ENCODE measurements at places on chromosomes 6 and 20. TPM values are rescaled to one million over a fixed set of nuclear protein-coding genes. Genes with fewer than 3 reads are reported as not detected.
A peak's percentile ranks its signal among the peaks of the same experiment; 100 is the strongest.

Gene SMIM28
- not detected for total RNA-seq

Gene SGK2
- total RNA-seq = 0.32 TPM

Gene GTSF1L
- total RNA-seq = not detected

Gene MAVS
- 25.6 TPM for total RNA-seq

Gene ARHGAP40
- not detected for total RNA-seq

Gene BPIFA1
- total RNA-seq = not detected

Gene CCDC170
- not detected for total RNA-seq

Gene CD109
- 10.1 TPM for total RNA-seq

Gene NKX2-2
- not detected for total RNA-seq

Gene FHL5
- not detected for total RNA-seq

DNA sequence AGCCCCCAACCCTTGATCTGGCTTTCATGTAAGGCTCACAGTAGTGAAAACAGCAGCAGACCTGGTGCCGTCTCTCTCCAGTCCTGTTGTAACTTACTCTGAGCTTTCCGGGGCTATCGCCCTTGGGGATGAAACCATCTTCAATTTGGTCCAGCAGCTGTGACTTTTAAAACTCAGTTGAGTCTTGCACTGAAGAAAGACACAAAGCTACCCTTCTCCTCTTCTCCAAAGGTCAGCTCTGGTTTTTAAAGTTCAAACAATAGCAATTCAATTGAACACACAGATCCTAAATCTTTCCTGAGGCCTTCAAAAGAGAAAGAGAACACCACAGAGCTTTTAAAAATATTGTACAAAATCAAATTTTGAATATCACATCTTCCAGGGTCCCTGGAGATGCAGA lies 83.5 kb downstream of the SNX5 start:
- no peak for DNase-seq

DNA sequence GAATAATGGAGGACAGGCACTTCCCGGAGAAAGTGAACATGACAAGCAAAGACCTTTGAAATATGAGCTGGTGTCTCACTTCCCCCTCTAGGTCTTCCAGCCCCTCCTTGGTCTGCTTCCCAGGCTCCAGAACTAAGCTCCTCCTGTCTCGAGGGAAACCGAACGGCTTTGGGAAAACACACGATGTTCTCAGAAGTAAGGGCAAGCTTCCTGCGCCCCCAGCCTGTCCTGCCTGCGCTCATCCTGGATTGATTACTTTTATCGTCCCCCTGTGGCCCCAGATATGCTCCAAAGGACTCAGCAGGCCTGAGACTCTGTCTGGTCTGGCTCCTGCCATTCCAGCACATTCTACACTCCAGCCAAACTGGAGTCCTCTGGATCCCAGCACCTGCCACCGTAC lies 83.4 kb downstream of the ZNF217 start:
- no peak for DNase-seq

- DNase-seq = peak; percentile 67
These were observed 11.3 kb downstream of the NFATC2 start for GRCh38 chr20:51531141-51531710.

GRCh38 chr6:112016320-112016719 lies 37.6 kb upstream of the CCN6 start:
- peak; percentile 49 for DNase-seq

GRCh38 chr6:129859524-129859923 lies 1.6 kb downstream of the TMEM244 start:
- no peak for DNase-seq

- no peak for DNase-seq
These were observed 46.2 kb downstream of the NT5E start for GRCh38 chr6:85496009-85496579.

GRCh38 chr20:48750941-48751635 lies 76.7 kb downstream of the PREX1 start:
- DNase-seq = peak; percentile 29

GRCh38 chr20:58635279-58635665 lies 15.8 kb upstream of the STX16 start:
- DNase-seq = no peak

GRCh38 chr6:11353921-11354389 lies 121.5 kb upstream of the NEDD9 start:
- peak; percentile 66 for DNase-seq

- no peak for DNase-seq
These were observed 231.1 kb downstream of the SOX4 start for GRCh38 chr6:21824431-21825177.

DNA sequence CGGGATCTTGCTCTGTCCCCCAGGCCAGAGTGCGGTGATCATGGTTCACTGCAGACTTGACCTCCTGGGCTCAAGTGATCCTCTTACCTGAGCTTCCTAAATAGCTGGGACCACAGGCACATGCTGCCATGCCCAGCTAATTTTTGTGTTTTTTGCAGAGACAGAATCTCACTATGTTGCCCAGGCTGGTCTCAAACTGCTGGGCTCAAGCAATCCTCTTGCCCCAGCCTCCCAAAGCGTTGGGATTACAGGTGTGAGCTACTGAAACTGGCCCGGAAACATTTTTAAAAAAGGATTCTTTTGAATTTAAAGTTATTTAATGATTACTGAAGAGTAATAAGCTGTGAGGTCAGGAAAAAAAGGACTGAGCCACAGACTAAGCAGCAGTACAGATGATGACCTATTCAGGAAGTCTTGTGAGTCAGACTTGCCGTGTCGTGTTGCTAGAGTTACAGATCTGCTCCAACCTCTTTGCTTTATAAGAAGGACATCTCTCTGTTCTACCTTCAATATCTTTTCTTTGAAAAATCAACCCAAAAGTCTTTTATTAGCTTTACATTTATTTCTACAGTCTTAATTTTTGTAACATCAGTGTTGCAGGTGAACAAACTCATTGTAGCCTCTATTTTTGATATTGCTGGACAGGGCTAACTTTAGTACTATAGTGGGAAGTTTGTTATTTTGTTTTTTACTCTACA lies 108.7 kb downstream of the NCOA3 start:
- peak; percentile 79 for DNase-seq

- no peak for DNase-seq
These were observed 40.4 kb upstream of the TMEM170B start for GRCh38 chr6:11497107-11497506.

DNA sequence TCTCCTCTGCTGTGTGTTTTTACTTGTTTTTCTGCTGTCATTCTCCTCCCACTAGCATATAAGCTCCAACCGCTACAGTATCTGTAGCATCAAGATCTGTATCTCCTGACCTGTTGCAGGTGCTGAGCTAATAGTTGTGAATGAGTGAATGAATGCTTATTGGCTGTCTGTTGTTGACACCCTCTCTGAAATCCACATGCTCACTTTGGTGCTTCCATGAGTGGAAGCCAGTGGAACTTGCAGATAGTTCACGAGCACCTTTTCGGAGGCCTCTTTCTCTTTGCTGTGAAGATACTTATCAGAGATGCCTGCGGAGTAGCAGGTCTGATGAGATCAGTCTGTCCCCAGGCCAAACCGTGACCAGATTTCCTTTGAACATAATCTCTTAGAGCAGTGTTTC lies 117.3 kb downstream of the EYA2 start:
- no peak for DNase-seq

DNA sequence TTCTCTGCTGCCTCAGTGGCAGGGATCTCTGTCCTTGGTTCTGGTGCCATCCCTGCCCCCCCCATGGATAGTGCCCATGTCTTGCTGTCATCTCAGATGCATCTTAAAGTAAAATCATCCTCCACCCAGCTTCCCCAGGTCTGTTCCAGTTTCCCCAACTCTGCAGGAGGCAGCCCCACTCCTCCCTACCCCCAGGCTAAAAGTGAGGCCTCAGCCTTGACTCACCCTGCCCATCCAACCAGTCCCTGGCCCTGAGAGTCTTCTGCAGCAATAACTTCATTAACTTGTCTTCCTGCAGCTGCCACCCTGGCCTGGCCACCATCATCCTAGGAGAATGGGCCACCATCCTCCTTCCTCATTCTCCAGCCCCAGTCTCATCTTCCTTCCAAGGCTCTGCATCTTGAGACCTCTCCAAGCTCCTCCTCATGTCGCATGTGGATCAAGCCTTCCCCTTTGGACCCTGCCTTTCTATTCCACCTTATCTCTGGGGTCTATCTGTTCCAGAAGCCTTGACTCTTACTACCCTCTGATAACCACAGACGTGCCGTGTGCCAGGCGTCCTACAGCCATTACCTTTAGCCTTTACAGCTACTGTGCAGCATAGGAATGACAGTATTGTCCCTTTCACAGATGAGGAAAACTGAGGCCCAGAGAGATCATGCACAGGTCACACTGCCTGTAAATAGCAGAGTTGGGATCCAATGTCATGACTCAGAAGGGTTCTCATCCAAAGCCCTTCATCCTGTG lies 2.0 kb upstream of the PNPLA1 start:
- no peak for DNase-seq

- DNase-seq = no peak
These were observed 35.9 kb upstream of the FAM50B start for GRCh38 chr6:3813150-3813780.

GRCh38 chr6:83371423-83371822 lies 59.4 kb downstream of the ME1 start:
- DNase-seq = no peak

DNA sequence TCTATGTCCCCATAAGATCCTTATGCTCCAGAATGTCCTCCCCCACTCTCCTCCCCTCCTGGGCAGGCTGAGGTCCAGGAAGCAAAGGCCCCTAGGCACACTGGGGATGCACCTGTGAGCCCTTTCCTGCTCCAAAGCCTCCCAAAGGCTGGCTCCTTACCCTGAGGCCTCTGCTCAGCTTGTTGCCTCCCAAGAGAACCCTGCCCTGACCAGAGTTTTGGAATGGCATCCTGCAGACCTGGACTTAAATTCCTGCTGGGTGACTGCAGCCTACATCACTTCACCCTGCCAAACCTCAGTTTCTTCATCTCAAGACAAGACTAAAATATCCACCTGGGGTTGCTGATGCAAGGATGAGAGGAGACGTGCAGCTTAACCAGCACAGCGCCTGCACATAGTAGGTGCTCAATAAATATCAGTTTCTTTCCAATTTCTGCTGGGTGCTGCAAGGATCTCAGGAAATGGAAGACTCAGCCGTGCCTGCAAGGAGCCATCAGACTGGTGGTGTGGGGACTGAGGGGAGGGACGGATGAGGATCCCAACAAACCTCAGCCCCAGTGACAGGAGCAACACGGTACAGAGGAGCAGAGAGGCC lies 2.1 kb upstream of the LBP start:
- no peak for DNase-seq

DNA sequence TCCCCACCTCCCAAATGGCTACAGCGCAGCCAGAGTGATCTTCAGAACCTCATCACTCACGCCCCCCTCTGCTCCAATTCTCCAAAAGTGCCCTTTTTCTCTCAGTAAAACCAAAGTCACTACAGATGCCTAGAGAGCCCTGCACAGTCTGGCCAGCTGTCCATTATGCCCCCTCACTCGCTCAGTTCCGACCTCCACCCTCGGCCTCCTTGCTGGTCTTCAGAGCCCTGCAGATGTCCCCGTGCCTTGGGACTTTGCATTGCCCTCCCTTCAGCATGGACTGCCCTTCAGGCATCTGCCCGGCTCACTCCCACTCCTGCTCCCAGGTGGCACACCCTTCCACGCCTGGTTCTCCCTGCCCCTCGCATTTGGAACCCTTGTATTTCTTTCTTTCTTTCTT lies 1.1 kb upstream of the RAET1E start:
- no peak for DNase-seq

GRCh38 chr20:57208198-57208597 lies 58.2 kb downstream of the BMP7 start:
- DNase-seq = no peak
